ENCODE measurements at places on chromosomes 6 and 20.
A peak's percentile ranks its signal among the peaks of the same experiment; 100 is the strongest.

DNA sequence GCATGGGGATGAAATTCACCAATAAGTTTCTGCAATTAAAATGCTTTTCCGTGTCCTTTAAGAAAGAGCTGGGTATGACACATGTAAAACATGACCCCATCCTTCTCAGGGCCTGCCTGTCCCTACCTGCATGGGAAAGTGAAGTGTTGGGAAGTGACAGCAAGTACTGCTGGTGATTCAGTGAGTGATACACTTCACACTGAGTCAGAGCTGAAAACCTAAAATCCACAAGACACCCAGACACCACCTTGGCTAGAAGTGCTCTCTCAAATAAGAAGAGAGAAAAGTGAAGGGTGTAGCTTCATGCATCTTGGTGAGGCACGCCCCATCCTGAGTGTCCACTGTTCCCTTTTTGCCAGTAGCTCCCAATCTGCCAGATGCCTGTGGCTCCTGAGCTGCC is 3.3 kb downstream of the RAB22A start:
- DNase-seq = no peak

GRCh38 chr6:121491576-121491975 is 56.1 kb downstream of the GJA1 start:
- DNase-seq = no peak

GRCh38 chr6:143299253-143300166 is 151.0 kb downstream of the ADAT2 start:
- DNase-seq = no peak

DNA sequence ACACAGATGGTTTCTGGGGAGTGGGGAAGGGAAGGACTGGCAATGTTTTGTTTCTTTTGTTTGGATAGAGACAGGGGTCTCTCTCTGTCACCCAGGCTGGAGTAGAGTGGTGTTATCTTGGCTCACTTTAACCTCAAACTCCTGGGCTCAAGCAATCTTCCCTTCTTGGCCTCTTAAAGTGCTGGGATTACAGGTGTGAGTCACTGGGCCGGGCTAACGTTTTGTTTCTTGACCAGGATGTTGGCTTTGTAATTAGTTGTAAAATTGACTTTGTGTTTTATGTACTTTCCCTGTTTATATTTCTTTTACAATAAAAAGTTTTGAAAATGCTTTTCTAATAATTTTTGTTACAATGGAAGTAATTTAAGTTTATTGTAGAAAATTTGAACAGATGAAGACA is 10.9 kb downstream of the SPATS1 start:
- peak; percentile 42 for DNase-seq

DNA sequence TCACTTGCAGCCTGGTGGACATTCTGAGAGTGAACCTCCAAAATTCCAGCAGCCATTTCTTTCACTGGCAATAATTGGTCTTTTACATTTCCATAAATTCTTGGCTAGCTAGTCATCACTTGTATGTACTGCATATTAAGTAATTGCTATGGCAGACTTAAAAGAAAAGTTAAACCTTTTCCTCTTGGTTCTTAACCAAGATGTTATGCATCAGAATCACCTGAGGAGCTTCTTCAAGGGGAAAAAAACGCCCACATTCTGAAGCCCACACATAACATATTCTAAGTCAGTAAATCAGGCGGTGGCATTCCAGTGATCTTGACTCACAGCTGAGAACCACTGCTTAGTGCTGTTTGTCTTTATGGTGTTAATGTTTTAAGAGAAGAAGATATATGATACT is 37.0 kb downstream of the CDC40 start:
- DNase-seq = peak; percentile 36

GRCh38 chr6:41975276-41975675 is 33.7 kb upstream of the CCND3 start:
- no peak for DNase-seq

GRCh38 chr6:4103929-4104328 is 25.0 kb upstream of the FAM217A start:
- DNase-seq = no peak

DNA sequence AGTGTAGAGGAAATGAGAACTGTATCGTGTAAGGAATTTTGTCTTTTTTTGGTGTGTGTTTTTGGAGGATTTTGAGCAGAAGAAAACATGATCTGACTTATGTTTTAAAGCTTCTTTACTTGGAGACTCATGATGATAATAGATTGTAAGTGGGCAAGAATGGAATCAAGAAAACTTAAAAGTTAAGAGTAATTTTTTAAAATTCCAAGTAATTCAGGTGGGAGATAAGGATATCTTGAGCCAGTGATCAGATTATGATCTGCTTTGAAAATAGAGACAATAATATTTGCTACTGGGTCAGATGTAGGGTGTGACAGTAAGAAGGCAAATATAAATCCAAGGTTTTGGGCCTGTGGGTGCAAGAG is 734 bp downstream of the ZSCAN26 start:
- no peak for DNase-seq

DNA sequence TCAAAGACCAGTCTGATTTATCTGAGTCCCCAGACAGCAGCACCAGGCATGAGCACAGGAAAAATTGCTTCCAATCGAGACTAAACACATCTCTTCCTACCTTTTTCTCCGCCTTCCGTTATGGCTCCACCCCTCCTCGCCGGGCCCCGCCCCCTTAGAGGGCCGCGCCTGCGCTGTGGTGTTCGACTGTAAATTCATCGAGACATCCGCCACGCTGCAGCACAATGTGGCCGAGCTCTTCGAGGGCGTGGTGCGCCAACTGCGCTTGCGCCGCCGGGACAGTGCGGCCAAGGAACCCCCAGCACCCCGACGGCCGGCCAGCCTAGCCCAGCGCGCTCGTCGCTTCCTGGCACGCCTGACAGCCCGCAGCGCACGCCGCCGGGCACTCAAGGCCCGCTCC is 8.9 kb downstream of the REM1 start:
- DNase-seq = no peak

DNA sequence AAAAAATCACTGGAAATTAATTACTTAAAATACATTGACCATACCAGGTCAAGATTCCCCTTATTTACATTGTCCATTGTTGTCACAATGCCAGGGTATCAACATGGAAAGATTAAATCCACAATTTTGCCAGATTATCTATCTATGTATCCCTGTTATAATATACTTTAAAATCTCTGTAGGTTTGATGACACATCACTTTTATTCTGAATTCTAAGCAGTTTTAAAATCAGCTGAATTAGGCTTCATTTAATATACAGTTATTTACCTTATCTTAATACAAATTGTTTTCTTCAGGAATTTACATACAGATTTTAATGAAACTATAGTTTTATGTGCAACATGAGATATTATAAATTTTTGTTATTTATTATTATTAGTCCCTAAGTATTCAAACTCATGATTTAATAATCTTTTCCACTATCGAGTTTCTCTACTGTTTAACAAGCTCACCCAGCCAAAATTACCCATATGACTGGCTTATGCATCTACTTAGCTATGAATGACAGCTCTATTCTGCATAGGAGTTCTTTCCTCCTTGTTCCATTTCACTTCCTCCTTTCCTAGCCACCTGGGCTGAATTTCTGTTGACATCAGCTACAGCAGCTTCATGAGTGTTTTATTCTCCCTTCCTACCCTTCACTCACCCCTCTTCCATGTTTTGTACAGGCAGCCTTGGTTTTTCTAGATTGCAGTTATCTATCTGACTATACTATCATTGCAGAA is 654.2 kb upstream of the MAP3K7 start:
- DNase-seq = no peak

GRCh38 chr6:47733879-47734558 is 35.6 kb downstream of the ADGRF4 start:
- peak; percentile 35 for DNase-seq

GRCh38 chr20:21719592-21720214 is 14.2 kb downstream of the PAX1 start:
- DNase-seq = peak; percentile 46

DNA sequence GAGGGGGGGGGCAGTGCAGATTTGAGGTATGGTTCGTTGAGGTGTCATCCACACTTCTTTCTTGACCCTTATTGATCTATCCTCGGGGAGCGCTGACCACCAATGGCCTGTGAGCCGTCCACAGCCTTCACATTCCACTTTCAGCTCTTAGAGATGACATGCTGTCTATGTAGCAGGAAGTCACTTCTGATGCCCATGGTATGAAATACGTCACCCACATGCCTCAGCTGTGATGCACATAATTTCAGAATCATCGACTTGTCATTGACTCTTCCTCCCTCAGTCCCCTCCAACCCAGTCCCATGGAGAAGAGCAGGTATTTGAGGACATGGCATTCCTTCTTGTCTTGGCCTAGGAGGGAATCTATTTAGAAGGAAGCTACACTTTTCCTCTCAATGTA is 4.7 kb upstream of the ADGRF5 start:
- no peak for DNase-seq

DNA sequence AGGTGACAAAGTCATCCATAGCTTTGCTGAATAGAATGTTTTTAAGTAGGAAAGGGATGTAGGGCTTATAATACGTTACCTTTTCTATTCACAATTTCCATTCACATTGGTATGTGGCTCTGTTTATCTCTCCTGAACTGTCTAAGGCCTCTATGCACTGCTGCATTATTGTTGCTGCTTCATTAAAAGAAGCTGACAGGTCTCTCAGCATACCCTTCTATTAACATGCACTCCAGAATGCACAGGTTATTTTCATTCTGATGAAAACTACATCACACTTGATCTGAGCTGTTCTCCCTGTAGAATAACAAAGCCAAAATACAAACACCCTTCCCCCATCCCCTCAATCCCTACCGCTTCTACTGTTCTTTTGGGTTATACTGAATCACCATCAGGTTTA is 399.3 kb downstream of the TBC1D32 start:
- no peak for DNase-seq

GRCh38 chr6:39929733-39930461 is 4.4 kb downstream of the MOCS1 start:
- no peak for DNase-seq

DNA sequence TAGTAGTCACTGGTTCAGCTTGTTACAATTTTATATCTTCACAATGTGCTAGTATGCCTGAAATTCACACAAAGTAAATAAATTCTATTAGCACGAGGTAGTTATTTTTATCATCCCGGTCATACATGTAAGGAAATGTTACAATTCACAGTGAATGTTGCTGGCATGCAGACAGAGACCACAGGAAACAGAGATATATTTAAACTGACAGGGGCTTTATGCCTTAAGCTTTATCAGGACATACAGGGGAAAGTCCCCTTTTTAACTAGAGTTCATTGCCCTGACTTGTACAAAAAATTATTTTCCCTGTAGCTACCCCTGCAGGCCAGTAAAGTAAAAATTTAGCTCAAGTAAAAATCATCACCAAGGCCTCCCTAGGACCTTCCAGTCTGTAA is 712.0 kb upstream of the NRSN1 start:
- DNase-seq = peak; percentile 79

DNA sequence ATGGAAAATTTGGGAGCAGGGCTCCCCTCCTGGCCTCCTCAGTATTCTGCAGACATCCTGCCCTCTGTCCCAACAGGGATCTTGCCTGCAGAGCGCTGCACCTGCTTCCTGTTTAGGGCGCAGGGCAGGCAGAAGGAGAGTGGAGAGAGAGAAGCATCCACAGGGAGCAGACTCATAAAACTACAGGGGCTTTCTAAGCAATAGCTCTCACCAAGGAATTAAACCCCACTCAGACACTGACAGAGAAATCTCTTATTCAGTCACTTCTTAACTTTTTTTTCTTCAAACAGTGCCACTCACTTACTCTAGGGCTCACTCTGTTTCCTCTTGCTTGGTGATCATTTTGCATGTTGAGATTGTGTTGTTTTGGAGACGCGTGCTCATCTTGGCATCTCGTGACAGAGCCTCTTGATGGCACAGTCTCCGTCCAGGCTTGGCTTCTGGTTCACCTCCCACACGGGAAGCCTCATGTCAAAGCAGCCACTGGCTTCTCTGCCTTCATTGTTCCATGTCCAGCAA is 153.1 kb upstream of the INSM1 start:
- DNase-seq = no peak

DNA sequence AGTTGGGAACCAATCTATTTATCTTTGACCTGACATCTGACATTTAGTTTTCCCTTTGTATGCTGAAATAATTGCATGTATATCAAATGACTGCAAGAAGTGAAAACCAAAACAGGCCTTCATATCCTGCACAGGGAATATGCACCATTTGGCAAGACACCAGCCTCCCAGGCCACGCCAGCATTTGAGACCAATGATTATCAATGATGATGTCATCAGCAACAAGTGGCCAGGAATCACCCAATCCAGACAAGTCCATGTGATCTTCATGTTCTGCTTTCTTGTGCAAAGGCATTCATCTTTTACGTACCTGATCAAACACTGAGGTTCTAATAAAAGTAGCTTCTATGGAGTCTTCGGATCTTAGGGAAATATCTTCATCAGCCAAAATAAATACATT is 107.4 kb upstream of the TENT5A start:
- DNase-seq = no peak

GRCh38 chr6:70041411-70041810 is 175.1 kb downstream of the COL19A1 start:
- DNase-seq = no peak

DNA sequence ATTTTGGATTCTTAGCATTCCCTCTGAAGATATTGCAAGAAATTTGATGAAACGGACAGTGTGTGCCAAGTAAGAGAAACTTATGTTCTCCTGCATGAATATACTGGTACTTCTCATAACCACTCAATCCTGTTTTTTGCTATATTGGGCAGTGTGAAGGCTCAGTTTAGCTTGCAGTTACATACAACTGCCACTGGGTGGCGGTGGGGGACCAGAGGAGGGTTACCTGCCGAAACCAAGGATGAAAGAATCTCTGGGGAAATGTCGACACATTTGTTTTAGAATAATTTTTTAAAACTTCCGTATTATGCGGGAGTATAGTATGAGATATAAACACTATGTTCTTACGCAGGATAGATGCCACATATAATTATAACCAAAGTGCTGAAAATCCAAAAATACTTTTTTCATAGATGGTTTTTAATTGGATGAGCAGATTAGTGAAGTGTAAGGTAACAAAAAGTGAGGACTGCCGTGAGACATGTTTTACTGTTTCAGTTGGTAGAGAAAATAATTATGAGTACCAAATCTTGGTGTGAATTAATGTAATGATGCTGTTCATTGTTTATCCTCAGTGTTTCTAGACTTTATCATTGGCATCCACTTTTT is 9.7 kb downstream of the TRMT11 start:
- peak; percentile 47 for DNase-seq

DNA sequence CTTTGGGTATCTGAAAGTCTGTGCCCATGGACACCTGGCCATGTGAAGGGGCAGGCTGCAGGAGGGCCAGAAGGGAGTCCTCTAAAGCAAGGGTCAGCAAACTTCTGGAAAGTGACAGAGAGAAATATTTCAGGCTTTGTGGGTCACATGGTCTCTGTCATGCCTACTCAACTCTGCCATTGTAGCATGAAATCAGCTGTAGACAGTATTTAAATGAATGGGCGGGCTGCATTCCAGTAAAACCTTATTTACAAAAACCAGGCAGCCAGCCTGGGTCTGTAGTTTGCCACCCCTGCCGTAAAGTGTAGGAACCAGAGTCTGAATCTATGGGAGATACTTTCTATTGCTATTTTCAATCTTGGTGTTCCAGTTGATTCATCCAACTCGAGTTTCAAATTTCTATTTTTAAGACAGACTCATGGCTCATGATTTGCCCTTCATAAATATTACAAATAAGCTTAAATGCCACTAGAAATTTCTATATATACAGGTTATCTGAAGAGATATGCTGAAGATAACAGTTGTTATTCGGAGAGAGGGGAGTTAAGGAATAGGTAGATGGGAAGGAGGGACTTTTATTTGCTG is 19.0 kb upstream of the ADGRF4 start:
- DNase-seq = no peak

- no peak for DNase-seq
Measured at GRCh38 chr20:408843-409696, 971 bp downstream of the RBCK1 start.

- DNase-seq = peak; percentile 33
Measured at GRCh38 chr6:139846538-139847456, 472.3 kb upstream of the CITED2 start.

Measured in amniotic epithelial cell (primary cell).